Sigmoid colon (tissue), 7 donors: ENCODE measurements at places on chromosomes 16 and 17.

- no peaks in the 10 kb centered on the region for H3K27me3 ChIP-seq
- H3K27ac ChIP-seq: peak overlapping the region; percentile 81
- H3K4me1 ChIP-seq: peaks cover 24% of the 10 kb centered on the region
- peaks cover 7% of the 10 kb centered on the region for H3K36me3 ChIP-seq
These were observed 539 bp upstream of the GABARAPL2 start for GRCh38 chr16:75565640-75566039.

DNA sequence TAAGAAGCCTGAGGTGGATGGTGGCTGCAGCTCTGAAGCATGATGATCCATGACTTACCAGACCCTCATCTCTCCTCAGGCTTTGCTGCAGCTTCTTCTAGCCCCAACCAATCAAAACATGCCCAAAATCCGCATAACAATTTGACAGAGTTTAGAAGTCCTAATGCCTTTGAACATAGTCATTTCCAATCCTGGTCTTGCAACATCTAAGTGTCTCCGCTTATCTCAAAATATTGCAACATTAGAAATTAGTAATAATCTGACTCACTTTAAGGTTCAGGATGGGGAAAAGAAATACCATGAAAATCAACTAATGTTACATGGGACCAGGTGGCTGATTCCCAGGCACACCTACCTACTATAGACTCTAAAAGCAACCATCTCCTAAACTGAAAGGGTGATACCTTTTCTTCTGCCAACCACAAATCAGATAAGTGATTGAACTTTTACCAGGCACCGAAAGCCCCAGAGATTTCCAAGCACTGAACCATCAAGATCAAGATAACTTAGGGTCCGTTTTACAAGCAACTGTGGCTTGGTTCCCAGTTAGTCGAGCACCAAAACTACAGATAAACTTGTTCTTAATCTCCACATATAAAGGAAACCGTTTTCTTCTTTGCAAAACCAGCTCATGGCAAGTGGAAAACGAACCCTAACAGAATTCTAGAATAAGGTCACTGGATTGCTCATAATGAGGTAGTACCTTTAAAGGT, 14.0 kb downstream of the ERN1 start:
- no peaks in the 10 kb centered on the region for H3K36me3 ChIP-seq
- H3K27ac ChIP-seq: no peak overlapping the region
- H3K4me1 ChIP-seq: peaks cover 18% of the 10 kb centered on the region
- H3K27me3 ChIP-seq: no peaks in the 10 kb centered on the region

- H3K27me3 ChIP-seq: peaks cover 13% of the 10 kb centered on the region
- H3K27ac ChIP-seq: no peak overlapping the region
- H3K36me3 ChIP-seq: no peaks in the 10 kb centered on the region
- H3K4me1 ChIP-seq: peaks cover 38% of the 10 kb centered on the region
- H3K4me3 ChIP-seq: no peak overlapping the region
These were observed 3.3 kb downstream of the SRCIN1 start for GRCh38 chr17:38602453-38602852.

- no peak for DNase-seq
- no peaks in the 10 kb centered on the region for H3K4me1 ChIP-seq
- no peak overlapping the region for H3K4me3 ChIP-seq
- H3K36me3 ChIP-seq: no peaks in the 10 kb centered on the region
- no peak overlapping the region for H3K27ac ChIP-seq
These were observed 34.8 kb upstream of the PEMT start for GRCh38 chr17:17626151-17626805.

DNA sequence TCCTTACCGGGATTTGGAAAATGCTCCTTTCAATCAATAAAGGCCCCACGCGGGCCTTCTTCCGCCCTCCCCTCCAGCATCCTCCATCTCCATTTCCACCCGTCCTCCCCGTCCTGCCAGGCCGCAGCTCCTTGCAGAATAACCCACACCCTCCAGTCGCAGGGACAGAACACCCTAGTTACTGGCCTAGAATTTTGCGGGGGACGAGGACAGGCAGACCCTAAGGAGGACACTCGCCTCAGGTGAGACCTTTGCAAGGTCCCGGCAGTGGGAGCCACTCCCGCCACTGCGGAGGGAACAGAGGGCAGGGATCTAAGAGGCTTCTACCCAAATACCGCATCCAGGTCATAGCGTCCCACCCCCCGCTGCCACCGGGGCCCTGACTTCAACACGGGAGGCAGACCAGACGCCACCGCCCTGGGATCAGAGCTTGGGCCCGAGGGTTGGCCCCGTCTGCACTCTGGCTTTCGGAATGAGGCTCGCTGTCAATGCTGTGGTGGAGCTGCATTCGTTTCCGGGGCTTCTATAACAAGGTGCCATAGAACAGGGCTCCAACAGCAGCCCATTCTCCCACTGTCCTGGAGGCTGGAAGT, 26.8 kb downstream of the SLC25A10 start:
- no peak overlapping the region for H3K27ac ChIP-seq
- no peaks in the 10 kb centered on the region for H3K4me1 ChIP-seq
- H3K27me3 ChIP-seq: peaks cover 21% of the 10 kb centered on the region
- no peak for DNase-seq
- no peak overlapping the region for H3K4me3 ChIP-seq

GRCh38 chr17:32123782-32124181, 18.5 kb upstream of the RHOT1 start:
- DNase-seq: no peak
- no peaks in the 10 kb centered on the region for H3K36me3 ChIP-seq
- no peak overlapping the region for H3K4me3 ChIP-seq
- no peak overlapping the region for H3K27ac ChIP-seq
- peaks cover 15% of the 10 kb centered on the region for H3K4me1 ChIP-seq

GRCh38 chr17:45314741-45315647, 1.8 kb downstream of the MAP3K14 start:
- DNase-seq: no peak
- H3K4me3 ChIP-seq: peak overlapping the region; percentile 70
- H3K4me1 ChIP-seq: peaks cover 72% of the 10 kb centered on the region
- peak overlapping the region; percentile 95 for H3K27ac ChIP-seq

DNA sequence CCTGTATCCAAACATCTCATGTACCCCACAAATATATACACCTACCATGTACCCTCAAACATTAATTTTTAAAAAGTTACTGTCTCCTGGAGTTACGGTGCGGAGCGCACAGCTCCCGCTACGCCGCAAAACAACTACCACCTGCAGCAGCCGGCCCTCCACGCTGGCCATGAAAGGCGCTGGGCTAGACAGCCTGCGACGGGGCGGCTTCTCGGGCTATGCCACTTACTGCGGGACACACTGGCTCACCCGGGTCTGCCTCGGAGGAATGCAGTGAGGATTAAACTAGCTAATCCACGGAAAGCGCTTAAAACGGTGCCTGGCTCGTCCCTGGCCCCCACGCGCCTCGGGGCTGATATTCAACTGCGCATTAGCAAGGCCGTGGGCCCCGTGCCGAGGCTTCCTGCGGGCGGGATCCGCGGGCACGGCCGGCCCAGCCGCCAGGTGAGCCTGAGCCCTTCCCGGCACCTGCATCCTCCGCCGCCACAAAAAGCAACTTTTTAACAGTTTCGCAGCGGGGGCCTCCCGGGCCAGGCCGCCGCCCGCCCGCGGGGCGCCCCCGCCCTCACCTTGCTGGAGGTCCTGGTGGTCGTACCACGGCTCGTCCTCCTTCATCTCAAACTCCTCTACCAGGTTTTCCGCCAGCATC, 633 bp downstream of the CDR2 start:
- peak overlapping the region; percentile 91 for H3K27ac ChIP-seq
- peak overlapping the region; percentile 95 for H3K4me3 ChIP-seq
- no peaks in the 10 kb centered on the region for H3K27me3 ChIP-seq

DNA sequence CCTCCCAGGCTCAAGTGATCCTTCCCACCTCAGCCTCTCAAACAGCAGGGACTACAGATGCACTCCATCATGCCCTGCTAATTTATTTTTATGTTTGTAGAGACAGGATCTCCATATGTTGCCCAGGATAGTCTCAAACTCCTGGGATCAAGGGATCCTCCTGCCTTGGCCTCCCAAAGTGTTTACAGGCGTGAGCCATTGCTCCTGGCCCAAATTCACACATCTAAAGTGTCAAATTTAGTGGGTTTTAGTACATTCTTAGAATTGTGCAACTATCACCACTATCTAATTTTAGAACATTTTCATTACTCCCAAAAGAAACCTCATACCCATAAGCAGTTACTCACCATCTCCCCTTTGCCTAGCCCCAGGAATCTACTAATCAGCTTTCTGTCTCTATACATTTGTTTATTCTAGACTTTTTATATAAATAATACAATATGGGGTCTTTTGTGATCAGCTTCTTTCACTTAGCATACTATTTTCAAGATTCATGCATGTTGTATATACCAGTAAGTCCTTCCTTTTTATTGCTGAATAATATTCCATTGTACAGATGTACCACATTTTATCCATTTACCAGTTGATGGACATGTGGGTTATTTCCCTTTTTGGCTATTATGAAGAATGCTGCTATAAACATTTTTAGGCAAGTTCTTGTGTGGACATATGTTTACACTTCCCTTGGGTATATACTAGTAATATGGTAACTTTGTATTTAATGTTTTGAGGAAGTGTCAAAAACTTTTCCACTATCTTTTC, 25.1 kb upstream of the ITGA2B start:
- peaks cover 18% of the 10 kb centered on the region for H3K36me3 ChIP-seq
- no peak overlapping the region for H3K4me3 ChIP-seq
- no peaks in the 10 kb centered on the region for H3K4me1 ChIP-seq
- H3K27ac ChIP-seq: no peak overlapping the region
- no peaks in the 10 kb centered on the region for H3K27me3 ChIP-seq
- DNase-seq: no peak

GRCh38 chr17:69327060-69327831, at the start of gene ABCA5:
Gene ABCA5 (minus strand): TSS chr17:69327133. CDS start chr17:69314415, 12,718 bp downstream.
- H3K27me3 ChIP-seq: no peaks in the 10 kb centered on the region
- DNase-seq: peak; percentile 92
- H3K4me3 ChIP-seq: peak within 1 kb of the TSS; percentile 78
- no peaks in the 10 kb centered on the region for H3K4me1 ChIP-seq
- H3K36me3 ChIP-seq: no peaks in the 10 kb centered on the region

- no peaks in the 10 kb centered on the region for H3K4me1 ChIP-seq
- no peak overlapping the region for H3K27ac ChIP-seq
- DNase-seq: no peak
- H3K4me3 ChIP-seq: no peak overlapping the region
These were observed 47.1 kb upstream of the TEKT3 start for GRCh38 chr17:15388356-15389041.

- H3K4me1 ChIP-seq: no peaks in the 10 kb centered on the region
- no peaks in the 10 kb centered on the region for H3K36me3 ChIP-seq
These were observed 223.7 kb upstream of the AXIN2 start for GRCh38 chr17:65785109-65785508.

GRCh38 chr16:29745121-29745852, 503 bp downstream of the C16orf54 start:
- no peaks in the 10 kb centered on the region for H3K4me1 ChIP-seq
- H3K27me3 ChIP-seq: no peaks in the 10 kb centered on the region
- no peak for DNase-seq
- peak overlapping the region; percentile 28 for H3K4me3 ChIP-seq

- H3K4me1 ChIP-seq: peaks cover 76% of the 10 kb centered on the region
- peak overlapping the region; percentile 95 for H3K27ac ChIP-seq
- no peaks in the 10 kb centered on the region for H3K27me3 ChIP-seq
- H3K4me3 ChIP-seq: no peak overlapping the region
- peaks cover 10% of the 10 kb centered on the region for H3K36me3 ChIP-seq
- DNase-seq: no peak
These were observed 15.0 kb upstream of the NAGLU start for GRCh38 chr17:42521036-42521435.

- no peak for DNase-seq
- H3K4me1 ChIP-seq: peaks cover 12% of the 10 kb centered on the region
- no peak overlapping the region for H3K4me3 ChIP-seq
- no peak overlapping the region for H3K27ac ChIP-seq
These were observed 59.7 kb downstream of the SHISA6 start for GRCh38 chr17:11300738-11301137.
